ENCODE measurements at places on chromosomes 16 and 17.

GRCh38 chr16:11331967-11332366, 13.3 kb upstream of the RMI2 start:
- no peak for DNase-seq

GRCh38 chr17:39081851-39082250, 69.6 kb downstream of the PLXDC1 start:
- DNase-seq = no peak

DNA sequence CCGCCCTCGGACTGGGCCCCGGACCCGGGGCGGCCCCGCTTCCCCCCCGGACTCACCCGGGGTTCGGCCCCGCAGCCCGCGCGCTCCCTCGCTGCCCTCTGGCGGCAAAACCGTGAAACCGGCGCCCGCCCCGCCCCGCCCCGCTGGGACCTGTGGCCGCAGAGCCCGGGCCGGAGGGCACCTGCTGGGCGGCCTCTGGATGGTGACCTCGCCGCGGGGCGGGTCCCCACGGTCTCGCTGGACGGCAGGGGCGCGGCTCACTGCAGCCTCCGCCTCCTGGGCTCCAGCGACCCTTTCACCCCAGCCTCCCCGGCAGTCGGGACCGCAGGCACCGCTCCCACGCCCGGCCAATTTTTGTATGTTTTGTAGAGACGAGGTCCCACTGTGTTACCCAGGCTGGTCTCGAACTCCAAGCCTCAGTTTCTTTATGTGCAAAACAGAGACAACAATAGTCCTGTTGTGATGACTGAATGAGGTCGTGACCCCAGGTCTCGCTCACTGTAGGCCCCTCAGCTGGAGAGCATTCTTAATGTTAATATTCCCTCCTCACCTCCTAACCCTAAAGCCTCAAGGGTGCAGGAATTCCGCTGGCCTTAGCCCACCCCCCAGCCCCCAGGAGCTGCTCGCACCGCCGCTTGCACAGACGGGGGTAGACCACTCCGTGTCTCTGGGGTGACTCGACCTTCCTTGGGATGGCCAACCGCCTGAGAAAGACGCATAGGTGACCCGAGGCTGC, 33.7 kb upstream of the RPH3AL start:
- peak; percentile 92 for DNase-seq

GRCh38 chr17:39671651-39672521, 3.6 kb downstream of the PNMT start:
- DNase-seq = no peak

- peak; percentile 80 for DNase-seq
These were observed 18.8 kb upstream of the ASGR2 start for GRCh38 chr17:7133424-7133823.

- DNase-seq = no peak
These were observed 86.1 kb upstream of the SALL1 start for GRCh38 chr16:51237207-51237606.

- DNase-seq = no peak
These were observed 8.9 kb upstream of the PPL start for GRCh38 chr16:4945560-4946502.

DNA sequence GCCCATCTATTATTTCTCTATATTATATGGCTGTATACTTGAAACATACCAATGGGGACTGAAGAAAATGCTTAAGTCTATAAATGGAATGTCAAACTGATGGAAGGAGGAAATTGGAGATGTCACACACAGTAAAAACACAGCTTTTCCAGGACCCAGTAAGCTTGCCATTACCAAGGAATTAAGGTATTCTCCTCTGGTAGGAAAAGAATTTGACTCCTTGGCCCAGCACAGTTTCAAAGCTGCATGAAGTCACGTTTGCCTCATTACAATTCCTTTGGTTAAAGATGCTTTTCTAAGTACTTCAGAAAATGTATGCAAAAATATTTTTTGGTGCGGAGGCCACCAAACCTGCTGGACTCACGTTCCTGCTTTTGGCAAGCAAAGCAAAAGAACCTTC, 48.5 kb downstream of the CDH13 start:
- no peak for DNase-seq

GRCh38 chr17:50097926-50098325, 2.8 kb downstream of the PDK2 start:
- DNase-seq = no peak

DNA sequence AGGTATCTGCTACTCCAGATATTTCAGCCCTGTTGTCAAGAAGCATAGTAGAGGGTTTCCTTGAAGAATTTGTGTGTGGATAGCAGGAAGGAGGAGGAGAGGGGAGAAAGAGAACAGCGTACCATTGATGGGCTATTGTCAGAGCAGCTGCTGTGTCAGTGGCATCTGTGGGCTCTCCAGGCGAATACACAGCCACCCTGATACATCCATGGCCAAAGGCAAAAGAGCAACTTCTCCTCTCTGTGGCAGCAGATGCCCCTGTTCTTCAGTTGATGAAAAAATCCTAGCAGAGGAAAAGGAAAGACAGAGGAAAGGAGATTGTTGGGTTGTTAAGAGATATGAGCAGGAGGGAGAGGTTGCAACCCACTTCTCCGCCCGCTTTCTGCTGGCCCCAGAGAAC, 12.2 kb upstream of the KCNJ2 start:
- no peak for DNase-seq

- no peak for DNase-seq
These were observed 22.6 kb downstream of the ACSM1 start for GRCh38 chr16:20674684-20675487.

DNA sequence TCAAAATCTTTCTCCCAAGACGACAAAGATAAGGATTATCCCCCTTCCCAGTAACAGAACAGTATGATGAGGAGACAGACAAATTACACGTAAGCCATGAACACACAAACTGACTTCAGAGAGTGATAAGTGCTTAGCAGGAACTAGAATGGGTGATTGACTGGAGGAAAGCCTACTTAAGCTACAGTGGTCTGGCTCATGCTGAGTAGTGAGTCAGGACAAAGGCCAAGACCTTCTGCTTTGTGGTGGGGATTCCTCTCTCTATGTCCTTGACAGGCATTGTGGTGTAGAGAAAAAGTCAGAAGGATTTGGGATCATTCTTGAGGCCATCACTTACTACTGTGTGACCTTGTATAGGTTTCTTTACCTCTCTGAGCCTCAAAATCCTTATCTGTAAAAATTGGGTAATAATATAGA, 381.9 kb upstream of the CCL2 start:
- no peak for DNase-seq

DNA sequence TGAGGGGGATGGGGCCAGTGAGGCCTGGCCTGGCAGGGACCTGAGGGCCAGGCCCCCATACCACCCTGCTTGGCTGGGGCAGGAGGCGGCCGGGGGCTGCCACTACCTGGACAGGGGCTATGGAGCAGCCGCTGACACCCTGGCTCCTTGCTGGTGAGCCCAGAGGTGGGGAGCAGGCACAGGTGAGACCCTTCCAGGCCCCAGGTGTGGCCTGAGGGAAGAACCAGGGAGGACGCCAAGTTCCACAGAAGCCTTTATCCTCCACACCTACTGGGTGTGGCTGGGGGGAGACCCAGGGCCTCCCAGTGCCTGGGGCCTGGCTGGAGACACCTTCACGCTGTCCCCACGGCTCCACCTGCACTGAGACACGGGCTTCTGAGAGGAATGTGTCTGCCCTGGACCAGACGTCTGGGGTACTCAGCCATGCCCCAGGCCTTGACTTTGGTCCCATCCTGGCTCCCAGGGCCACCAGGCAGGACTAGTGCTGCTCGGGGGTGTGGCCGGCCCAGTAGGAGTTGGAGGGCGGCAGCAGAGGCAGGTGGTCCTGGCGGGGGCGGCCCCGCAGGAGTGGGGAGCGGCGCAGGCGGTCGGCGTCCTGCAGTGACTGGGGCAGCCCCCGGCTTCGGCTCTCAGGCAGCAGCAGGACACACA, 4.7 kb downstream of the SLC22A31 start:
- DNase-seq = no peak

DNA sequence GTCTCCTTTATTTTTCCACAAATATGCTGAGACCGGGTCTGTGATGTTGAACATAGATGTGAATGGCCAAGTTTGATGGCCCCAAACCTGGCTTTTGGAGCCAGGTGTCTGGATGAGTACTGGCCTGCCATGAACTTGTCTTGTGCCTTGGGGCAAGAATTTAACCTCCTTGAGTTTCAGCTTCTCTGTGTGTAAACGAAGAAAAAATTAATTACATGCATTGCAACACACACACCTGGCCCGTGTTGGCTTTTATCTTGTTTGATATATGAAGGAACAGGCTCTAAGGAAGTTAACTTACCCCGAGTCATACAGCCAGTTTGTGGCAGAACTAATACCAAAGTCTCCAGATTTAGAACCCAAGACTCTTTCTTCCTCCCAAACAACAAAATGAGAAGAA, 13.1 kb downstream of the FBXO39 start:
- no peak for DNase-seq

DNA sequence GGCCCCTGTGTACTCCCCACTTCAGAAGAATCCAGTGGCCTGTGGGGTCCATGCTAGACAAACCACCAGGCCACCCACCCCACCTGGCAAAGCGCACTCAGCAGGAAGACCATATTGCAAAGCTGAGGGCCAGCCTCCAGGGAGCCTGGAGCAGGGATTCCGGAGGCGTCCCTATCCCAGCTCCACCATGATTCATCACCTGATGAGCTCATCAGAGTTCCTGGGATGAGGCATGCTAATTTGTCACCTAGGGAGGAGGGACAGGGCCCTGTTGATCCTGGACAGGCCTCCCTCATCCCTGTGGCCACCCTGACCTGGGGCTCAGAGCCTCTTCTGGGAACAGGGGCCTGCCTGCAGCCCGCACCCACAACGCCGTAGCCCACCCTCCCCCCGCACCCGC, 131.6 kb upstream of the PLCG2 start:
- no peak for DNase-seq
